ENCODE measurements at places on chromosomes 11 and 22.

- DNase-seq, result no peak
Measured at GRCh38 chr11:106708348-106708747, 309.9 kb downstream of the GUCY1A2 start.

GRCh38 chr11:116732271-116733042, 40.3 kb downstream of the BUD13 start:
- peak; percentile 82 for DNase-seq

DNA sequence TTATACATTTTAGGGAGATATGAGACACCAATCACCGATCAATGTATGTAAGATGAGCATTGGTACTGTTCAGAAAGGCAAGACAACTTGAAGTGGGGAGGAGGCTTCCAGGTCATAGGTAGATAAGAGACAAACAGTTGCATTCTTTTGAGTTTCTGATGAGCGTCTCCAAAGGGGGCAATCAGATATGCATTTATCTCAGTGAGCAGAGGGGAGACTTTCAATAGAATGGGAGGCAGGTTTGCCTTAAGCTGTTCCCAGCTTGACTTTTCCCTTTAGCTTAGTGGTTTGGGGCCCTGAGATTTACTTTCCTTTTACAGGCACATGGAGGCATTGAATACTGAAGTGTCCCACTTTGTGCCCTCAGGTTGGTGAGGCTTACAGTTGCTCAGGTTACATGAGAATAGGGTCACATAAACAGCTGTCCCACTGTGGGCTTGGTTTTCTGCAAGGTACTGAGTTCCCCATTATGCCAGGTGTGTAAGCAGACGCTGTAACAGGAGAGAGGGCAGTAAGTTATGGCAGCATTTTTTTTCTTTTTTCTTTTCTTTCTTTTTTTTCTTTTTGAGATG, 129.8 kb upstream of the SERPIND1 start:
- DNase-seq, result no peak

DNA sequence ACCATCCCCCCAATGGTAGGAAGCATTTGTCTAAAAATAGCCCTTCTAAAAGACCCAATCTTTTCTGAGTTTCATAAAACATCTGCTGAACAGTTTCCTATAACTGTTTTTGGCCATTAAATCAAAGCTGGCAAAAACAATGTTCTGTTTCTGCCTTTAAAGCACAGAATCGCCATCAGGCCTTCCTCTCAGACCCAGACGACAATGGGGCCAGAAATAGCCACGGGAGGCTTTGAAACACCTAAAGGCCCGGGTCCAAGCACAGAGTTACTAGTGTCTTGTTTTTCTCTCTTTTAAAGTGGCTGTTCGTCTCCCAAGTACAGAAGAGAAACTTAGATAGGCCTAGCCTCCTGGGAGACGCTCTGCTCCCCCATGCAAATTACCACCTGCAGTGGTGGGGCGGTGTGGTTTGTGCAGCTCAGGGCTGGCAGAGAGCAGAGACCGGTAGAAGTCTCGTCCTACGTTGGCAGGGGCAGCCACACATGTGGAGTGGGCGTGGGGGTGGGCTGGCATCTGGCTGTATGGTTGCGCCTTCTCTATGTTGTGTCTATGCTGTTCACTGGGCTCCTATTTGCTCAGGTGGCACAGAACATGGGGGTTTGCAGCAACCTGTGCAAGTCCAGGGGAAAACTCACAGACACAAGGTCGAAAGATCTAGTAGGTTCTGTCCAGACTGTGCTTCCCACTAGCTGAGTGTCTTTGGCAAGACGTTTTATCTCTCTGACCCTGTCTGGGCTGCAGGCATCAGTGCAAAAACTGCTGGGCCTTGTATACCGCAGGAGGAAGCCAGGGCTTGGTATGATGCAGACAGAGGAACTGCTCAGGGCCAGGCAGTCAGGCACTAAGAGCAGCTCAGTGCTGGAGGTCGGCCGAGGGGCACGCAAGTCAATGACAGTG, 23.6 kb upstream of the ETS1 start:
- DNase-seq, result no peak

- DNase-seq, result no peak
Measured at GRCh38 chr11:131626788-131627187, 256.4 kb downstream of the NTM start.

DNA sequence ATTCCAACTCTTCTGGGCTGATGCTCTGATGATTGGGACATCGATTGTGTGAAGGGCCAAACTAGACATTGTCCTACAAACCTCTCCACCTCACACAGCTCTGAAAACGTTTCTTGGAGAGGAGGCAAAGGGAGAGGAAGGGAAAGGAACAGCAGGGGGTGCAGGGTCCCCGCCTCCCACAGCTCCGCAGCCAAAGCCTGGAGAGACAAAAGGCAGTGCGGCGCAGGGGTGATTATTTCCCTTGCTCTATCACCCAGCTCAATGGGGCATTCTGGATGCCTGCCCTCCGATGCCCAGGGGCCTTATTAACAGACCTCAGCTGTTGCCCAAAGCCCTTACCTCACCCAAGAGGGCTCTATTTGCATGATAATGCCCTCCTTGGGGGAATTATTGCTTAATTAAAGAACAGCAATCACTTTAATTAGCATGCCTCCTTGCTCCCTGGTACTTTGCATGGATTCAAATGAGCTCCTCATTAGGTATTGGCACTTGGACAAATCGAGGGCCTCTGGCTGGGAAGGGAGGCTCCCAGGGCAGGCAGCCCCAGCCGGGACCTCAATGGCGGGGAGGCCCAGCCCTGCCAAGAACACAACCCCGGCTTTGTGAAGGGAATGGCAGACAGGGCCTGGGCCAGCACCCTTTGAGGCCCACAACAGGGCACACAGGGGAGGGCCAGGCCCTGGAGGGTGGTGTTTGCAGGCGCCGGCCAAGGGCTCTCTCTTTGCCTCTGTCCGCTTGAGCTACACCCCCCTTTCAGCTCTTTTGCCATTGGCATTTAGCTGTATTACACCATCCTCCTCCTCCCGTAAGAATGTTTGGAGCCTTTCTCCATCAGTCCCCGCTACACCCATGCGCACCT, 19.8 kb upstream of the CDON start:
- no peak for DNase-seq

DNA sequence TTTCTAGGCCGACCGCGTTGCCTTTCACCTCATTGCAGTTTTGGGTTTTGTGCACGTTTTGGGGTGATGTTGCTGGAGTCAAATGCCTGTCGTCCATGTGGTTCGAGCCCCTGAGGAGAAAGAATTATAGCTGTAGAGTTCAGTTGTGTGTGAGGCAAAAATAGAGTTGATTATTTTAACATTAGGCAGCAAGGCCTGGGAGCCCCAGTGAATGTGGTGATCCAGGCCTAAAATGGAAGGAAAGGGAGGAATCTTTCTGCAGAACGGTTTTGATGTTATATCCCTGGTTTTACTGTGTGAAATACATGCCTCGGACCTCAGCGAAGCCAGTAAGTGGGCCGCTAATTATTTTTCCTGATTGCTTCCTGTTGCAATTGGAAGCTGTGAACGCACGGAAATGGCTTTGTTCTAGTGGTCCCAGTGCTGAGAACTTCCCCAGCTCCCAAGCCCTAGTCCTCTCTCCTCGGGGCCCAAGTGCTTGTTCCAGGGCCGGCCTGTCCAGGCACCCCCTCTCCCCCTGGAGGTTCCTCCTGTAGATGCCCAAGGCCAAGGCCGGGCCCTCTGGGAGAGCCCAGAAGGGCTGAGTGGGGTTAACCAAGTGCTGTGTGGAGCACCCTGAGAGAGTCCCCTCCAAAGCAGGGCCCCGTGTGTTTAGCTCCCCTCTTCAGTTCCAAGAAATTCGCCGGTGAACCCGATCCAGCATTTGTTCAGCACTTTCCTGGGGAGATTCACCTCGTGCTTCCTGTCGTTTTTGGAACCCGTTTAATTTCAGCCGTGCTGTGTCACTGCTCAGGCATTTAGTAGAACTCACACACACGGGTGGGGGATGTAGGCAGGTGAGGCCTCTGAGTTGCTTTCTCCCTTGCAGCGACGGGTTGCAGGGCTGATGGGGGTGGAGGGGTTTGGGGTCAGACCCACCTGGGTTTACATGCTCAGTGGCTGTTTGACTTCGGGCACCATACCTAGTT, 2.1 kb downstream of the LRP5 start:
- peak; percentile 71 for DNase-seq

DNA sequence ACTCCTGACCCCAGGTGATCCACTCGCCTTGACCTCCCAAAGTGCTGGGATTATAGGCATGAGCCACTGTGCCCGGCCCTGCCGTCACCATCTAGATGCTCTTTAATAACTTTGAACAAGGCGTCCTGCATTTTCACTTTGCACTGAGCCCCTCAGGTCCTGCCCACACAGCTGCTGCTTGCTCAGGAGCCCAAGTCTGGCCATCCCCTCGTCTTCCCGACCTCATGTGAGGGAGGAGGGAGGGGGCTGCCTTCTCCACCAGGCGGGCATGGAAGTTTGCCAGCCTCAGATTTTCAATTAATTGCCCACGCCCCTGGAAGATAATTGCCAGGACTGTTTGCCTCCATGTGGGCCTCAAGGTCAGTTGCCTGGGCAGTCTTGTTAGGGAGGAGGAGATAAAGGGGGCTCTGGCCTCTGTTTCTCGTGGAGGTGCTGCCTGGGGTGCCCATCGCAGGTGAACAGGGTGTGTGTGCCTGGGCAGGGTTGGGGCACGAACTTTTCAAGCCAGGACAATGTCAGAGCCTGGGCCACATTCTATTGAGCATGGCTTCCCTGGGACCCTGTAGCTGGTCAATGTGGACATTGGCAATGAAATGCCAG, 27.9 kb upstream of the MYEOV start:
- DNase-seq, result no peak

DNA sequence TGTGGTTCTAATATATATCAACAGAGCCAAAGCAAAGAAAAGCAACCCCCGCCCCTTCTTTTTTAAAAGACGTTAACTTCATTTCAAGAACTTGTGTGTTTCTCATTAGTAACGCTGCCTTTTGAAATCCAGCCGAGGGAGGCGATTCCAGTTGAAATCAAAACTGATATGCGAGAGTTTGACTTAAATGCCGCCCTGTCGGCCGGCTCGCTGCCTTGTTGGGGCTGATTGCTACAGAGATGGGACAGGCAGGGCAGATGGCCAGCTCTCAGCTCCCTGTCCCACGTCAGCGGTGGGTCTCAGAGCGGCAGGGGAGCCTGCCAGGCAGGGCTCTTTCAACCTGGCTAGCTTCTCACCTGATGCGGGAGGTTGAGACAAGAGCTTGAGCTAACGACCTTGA, 51.9 kb upstream of the ALX4 start:
- DNase-seq, result no peak
